ENCODE measurements at places on chromosomes 3 and 15.

DNA sequence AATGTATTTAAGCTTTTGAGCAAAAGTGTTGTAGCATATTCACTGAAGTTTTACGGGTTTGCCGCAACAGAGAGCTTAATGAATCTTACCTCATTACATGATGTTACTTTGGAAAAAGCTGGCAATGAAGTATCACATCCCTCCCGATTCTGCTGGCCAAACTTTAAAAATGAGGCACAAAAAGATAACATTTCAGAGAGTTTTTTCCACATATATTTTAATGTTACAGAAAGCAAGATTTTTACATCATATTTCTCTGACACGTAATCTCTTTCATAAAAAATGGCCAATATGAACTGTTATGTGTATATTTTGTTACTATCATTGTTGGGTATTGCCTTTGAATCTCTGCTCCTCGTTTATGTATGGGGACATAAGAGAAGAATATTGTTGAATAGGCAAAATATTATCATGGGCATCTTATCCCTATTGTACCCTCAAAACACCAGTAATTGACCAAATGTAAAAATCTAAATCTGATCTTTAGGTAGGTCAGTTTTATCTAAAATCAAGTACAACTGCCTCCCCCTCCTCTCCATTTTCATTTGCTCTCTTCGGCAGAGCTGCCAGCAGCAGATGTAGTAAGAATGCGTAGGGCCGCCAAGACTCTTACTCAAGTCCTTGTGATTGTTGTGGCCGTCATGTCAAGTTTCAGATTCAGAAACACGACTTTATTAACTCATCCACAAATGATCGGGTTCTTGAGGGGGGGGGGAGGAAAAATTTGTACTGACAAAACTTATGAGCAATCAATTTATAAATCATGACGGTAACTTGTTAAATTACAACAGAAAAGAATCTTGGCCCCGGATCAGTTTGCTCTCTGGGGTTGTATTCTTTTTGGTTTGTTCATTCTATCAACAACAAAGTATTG lies 106.7 kb upstream of the THRB start:
- no peak for DNase-seq

DNA sequence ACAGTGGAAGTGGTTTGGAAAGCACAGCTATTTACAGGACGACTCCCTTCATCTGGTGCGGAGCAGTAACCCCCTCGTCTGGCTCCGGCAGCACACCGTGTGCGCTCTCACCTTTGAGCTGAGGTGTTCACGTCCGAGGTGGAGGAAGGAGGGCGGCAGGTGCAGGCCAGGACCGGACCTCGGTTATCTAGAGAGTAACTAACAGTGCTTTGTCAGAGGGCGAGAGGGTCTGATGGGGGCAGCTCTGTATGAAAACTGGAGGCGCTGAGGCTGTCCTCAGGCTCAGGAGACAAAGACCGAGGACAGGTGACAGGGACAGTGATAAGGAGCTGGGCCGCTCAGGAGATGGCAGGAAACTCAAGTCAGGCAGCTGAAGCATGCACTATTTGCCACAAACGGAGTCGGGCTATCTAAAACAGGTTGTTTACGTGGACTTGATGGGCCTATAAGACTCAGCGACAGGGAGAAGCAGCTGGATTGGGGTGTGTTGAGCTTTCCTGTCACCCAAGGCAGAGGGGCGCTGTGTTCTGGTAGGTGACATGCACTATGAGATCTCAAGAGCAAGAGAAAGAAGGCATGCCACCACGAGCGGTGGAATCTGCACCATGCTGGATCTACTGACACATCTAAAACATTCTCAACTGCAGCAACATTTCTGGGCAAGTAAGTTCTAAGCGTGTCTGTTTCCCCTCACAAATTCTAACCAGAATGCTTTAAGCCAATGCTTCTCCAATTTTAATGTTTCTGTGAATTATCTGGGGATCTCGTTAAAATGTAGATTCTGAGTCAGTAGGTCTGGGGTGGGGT lies 155.2 kb downstream of the XXYLT1 start:
- no peak for DNase-seq

DNA sequence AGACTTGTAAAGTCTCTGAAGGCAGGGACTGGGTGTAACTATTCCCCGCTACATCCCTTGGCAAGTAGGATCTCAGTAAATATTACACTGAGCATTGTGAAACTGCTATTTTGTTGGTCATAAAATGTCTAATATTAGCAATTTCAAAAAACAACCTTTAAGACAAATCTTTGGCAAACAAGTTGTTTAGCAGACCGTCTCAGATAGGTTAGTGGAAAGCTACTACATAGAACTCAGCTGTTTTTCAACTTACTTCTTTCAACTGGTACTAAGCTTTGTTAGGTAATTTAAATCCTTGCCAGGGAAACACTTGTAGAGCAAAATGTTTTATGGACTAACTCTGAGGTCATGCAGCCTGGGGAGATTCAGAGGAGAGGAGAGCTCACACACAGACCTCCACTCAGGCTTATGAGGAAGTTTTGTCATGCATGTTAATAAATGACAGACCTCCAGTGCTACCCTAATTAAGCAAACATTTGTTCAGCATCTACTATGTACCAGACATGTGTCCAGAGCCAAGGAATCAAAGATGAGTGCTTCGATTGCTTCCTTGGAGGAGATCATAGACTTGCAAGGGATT lies 61.6 kb upstream of the STAC start:
- DNase-seq: no peak

DNA sequence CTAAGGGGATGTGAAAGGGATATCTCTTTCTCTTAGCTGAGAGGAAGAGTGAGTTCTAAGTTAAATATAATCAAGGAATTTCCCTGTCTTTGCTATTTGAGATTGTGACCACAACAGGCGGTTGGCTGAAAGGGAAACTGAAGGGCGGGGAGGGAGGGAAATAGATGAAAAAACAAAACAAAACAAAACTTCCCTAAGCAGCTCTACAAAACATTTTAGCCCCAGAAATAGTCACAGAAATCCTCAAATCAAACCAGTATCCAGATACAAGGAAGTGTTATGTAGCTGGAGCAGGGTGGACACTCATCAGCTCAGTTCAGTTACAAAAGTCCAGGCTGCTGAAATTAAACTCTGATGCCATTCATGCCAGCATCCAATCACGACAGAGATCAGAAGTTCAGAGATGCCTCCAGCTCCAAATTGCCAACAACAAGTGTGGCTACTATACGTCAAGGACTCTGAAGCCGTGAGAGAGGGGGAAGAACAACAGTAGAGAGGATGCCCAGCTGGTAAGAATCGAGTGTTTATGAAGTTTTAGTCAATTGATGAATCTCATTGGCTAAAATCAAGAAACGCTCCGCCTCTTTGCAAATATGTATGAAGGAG lies 319 bp upstream of the TP63 start:
- DNase-seq: no peak

GRCh38 chr3:128881576-128881975 lies 2.2 kb downstream of the ACAD9 start:
- no peak for DNase-seq

DNA sequence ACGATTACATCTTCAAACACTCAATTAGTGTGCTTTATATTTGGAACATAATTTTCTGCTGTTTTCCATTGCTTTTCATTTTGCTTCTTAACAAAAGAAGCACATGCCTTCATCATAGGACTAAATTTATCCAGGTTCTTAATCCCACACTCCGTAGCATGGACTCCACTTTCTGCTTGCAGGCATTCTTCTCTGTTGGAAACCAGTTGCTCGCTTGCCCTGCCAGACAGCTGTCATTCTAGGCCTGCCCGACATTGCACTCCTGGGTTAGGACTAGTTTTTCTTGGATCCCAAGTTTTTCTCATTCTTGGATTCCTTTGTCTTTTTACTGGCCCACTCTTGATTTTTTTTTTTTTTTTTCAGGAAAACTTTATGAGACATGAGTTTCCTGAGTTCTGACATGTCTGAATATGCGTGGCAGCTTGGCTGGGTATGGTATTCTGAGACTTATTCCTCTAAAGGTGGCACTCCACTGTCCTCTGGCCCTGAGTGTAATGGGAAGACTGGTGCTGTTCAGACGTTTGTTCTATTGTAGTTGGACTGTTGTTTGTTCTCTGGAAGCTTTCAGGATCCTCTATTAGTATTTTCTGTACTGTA lies 6.3 kb upstream of the ATP1B3 start:
- no peak for DNase-seq

Data from NCI-H1694 (cell line).